Stimulated activated CD8-positive, alpha-beta memory T cell treated with anti-CD3 and anti-CD28 coated beads, Interleukin-7, amount 100 ng/mL, for 1 hour (primary cell): ENCODE measurements at places on chromosomes 1 and 21.
A peak's percentile ranks its signal among the peaks of the same experiment; 100 is the strongest.

DNA sequence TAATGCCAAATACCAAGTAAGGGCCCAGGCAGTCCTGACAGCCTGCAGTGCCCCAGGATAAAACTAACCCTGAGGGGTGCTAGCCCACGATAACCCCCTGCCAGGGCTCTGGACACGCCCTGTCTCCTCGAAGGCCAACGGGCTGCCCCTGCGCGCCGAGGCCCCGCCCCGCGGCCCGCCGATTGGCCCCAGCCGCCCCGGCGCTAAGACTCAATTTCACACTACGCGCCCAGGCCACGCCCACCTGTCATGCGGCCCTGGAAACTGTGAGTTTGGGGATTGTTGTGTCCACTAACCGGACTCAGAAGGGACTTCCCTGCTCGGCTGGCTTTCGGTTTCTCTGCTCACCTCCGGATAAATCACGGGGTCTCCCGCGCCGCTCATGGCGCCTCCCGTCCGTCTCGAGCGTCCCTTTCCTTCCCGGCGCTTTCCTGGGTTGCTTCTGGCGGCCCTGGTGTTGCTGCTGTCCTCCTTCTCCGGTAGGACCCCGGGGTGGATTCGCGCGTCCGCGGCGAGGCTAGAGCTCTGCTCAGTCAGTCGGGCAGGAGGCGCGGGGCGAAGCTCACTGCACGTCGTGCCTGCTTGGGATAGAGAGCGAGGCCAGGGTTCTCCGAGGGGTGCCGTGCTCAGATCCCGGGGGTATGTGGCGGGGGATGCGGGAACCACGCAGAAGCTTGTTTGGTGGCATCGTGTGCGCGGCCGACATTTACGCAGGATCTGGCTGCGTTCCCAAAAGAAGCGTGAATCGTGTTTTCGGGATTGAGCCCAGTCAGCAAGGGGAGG is at the start of gene CR1L:
Gene CR1L, plus strand, starts transcription at position 282 of the 783 bp plus-strand sequence. Its CDS starts 101 bp downstream, at position 383.
- peak; percentile 36 for DNase-seq

GRCh38 chr1:200384818-200385390 is 24.9 kb downstream of the ZNF281 start:
- DNase-seq, result no peak

- no peak for DNase-seq
Measured at GRCh38 chr1:152878042-152878441, at the start of gene SMCP. SMCP (plus strand) TSS chr1:152878322; CDS start chr1:152884423, 6,101 bp downstream.

- DNase-seq, result no peak
Measured at GRCh38 chr1:84780000-84780716, 89.9 kb upstream of the SSX2IP start.

- no peak for DNase-seq
Measured at GRCh38 chr1:188127507-188127906, 1298.8 kb downstream of the PLA2G4A start.

DNA sequence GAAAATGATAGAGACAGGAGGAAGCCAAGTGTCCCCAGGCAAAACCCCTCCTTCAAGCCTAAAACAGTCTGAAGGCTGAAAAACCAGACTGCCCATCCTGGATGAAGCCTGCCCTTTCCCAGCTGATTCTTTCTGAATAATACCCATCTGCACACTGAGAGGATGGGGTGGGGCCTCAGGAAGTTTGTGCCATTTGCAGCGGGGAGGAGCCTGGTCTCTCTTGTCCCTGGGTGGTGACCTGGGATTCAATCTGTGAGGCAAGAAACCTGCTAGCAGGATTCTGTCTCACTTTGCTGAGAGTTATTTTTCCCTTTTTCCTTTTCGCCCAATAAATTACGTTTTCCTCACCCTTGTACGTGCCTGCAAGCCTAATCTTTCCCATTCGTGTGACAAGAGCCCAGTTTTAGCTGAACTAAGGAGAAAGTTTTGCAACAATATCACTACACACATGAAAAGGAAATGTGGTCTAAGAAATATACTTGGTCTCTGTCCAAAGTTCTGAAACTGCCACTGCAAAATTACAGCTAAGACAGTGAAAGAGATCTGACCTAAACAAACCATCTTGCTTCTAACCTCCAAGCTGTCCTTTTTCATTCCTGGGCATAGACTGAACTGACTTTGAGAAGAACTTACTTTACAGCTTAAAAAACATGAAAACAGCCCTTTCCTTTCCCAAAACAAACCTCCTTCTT is 105.0 kb downstream of the COP1 start:
- DNase-seq, result no peak

DNA sequence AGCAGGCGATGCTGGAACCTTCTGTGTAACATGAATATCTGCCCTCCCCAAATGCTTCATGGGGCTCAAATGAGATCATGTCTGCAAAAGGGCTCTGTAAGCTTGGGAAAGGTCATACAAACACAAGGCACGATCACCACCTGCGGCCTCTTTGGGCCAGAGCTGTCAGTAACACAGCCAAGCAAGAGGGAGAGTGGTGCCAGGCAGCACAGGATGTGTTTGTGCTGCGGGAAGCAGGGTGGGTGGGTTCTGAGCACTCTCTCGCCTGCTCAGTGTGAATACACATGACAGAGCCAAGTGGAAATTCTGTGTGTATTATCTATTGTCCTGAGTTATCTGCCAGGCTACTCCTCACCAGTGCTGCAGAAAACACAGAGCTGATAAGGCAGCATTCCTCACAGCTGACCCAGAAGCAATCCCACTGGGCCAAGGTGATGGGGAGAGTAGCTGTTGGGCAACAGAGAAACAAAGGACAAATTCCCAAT is 101.2 kb downstream of the LAMC2 start:
- DNase-seq, result no peak

GRCh38 chr1:35715568-35716002 is 3.1 kb downstream of the C1orf216 start:
- peak; percentile 68 for DNase-seq

DNA sequence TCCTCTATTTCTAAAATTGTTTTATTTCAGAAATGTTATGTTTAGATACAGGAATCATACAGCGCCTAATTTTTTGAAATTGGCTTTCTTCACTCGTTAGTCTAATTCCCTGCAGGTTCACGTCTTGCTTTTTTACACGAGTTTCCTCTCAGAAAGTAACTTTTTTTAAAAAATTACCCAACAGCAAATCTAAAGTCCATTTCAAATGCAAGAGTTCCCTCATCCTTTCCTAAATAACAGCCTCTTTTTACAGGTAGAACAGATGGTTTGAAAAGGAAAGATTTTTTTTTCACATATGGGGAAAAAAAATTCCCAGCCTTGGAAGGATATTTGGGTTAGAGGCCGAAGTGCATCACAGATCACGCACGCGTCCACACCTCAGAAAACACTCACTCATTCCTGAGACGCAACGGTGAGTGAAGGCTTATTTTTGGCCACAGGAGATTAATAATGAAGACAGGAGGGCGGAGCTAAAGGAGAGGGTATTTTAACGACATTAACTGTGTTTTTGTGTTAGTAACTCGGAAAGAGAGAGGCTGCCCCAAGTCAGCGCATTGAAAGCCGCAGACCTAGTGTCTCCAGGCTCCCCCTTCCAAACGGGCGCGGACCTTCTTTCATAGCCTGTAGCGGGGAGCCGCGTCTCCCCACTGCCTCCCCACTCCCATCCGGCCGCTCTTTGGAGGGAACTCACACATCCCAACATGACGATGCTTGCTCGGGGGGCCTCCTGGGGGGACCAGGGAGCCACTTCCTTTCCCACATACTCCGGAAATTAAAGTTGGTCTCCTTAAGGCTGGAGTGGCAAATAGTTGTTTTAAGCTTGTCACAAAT is 969 bp upstream of the RIPK4 start:
- no peak for DNase-seq

- DNase-seq, result no peak
Measured at GRCh38 chr1:21342961-21343838, 52.9 kb upstream of the ECE1 start.

GRCh38 chr1:33119532-33120217 is 38.7 kb downstream of the AZIN2 start:
- no peak for DNase-seq

DNA sequence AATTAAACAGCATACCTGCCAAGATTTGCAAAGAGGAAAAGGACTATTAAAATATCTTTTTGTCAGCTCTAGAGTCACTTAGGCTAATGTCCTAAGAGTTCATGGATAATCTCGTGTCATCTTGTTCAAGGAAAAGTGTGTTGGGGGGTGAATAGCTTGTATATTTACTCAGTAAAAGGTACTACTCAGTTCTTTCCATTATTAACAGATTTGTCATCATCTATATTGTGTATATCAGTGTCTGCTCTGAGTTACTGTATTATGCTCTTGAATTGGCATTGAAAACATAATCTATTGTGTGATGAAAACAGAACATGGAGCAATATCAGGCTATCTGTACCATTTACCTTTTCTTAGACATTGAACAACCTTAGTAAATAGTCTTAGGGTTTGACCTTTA is 41.9 kb downstream of the SMG7 start:
- no peak for DNase-seq

- DNase-seq, result no peak
Measured at GRCh38 chr1:214615871-214616270, 12.9 kb downstream of the CENPF start.

- no peak for DNase-seq
Measured at GRCh38 chr1:207002724-207003146, 29.8 kb downstream of the C1orf116 start.

DNA sequence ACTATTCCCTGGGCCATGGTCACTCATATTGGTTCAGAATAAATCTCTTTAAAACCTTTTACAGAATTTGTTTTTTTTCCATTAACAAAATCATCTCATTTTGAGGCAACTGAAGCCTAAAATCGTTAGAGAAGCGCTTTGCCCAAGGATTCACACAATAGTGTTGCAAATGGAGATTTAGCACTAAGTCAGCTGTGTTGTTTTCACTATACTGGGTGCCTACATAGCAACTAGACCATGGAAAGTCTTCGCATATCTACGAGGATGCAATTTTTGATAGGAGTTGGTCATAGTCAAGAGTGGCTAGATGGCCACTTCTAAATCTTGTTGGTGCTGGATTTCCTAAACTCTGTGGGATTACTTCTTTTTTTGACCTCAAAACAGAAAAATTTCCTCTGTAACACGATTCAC is 530 bp upstream of the TIPRL start:
- no peak for DNase-seq

- DNase-seq, result no peak
Measured at GRCh38 chr1:112143871-112144441, 154.5 kb upstream of the KCND3 start.

- no peak for DNase-seq
Measured at GRCh38 chr1:32068957-32069588, 3.7 kb upstream of the TMEM39B start.

GRCh38 chr21:32728848-32729247 is 1.0 kb upstream of the SYNJ1 start:
- no peak for DNase-seq

DNA sequence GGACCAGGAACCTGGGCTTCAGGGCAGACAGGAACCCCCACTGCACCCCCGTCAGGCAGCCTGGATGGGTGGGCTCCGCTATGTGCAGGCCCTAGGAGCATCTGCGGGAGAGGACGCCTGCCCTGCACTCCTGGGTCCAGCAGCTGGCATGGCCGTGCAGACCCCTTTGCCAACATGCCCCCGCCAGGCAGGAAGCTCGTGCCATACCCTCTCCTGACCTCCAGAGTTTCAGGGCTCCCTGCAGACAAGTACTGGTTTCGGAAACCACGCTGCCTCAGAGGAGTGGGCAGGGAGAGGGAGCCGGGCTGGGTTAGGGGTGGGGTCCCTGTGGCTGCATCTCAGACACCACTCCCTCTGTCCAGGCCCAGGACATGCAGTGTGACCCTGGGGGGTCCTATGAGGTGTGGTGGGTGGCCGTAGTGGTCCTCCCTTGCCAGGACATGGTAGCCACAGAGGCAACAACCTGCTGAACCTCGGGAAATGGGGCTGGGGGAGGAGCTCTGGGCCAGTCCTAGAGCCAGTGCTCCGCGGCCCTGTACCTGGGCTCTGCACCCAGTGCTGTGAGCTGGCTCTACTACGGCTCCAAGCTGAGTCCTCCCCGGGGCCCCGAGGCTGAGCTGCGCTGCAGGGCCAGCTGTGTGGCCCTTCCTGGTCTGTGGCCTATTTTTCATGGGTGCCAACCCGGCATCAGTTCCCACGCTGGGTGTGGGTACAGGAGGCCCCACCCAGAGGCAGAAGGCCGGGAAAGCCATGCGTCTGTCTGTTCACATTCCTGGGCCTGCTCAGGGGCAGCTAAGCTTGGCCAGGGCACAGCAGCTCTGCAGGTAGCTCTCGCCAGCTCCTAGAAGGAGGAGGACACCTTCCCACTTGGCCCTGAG is 1.4 kb downstream of the PLEKHN1 start:
- no peak for DNase-seq

GRCh38 chr1:46556822-46557221 is 5.4 kb upstream of the KNCN start:
- DNase-seq, result no peak

DNA sequence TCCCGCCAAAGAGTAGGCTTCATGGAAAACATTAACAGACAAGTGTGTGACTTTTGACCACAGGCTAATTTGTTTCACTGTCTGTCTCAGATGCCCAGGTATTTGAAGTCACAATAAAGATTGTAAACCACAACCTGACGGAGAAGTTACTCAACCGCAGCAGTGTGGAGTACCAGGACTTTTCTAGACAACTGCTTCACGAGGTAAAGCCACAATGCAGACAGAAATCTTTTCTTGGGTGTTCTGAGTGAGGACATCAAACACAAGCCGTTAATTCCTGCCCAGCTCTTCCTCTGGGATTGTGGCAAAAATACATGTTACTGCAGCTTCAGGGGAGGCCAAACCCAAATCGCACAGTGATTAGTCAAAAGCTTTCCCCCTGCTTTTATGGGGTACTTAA is 31.0 kb downstream of the UMODL1 start:
- no peak for DNase-seq

GRCh38 chr1:222310836-222311235 is 237.1 kb downstream of the HHIPL2 start:
- DNase-seq, result no peak

GRCh38 chr1:176799327-176799726 is 336.4 kb downstream of the PAPPA2 start:
- DNase-seq, result no peak

DNA sequence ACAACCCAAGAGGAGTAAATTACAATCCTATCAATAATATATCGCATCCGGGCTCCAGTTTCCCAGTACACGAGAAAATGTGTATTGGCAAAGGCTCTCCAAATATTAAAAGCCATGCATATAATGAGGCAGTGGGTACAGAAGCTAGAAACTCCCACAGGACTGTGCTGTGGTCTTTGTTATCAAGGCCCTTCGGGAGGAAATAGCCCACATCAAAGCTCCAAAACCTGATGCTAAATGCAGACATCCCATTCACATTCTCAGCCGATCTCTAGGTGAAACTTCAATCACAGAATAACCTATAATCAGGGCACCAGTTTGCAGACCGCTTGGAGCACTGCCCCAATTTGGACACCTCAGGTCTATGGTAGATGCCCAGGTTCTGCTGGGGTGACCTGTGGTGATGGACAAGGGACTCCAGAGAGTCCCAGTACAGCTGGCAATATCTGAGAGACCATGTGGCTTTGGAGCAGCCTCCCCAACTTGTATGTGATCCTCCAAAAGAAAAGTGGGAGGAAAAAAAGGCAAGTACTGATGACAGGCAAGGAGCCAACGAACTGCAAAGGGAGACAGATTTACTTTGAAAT is 148.8 kb upstream of the CAMK1G start:
- no peak for DNase-seq
